Left kidney (tissue), 8 donors: ENCODE measurements at places on chromosomes 12 and 14.

GRCh38 chr12:74897425-74898211 is 312.0 kb downstream of the KCNC2 start:
- no peak for DNase-seq

- DNase-seq: peak; percentile 84
Measured at GRCh38 chr12:54596526-54596946, 8.1 kb upstream of the PPP1R1A start.

- DNase-seq: no peak
Measured at GRCh38 chr12:116299064-116299463, 21.6 kb upstream of the MED13L start.

DNA sequence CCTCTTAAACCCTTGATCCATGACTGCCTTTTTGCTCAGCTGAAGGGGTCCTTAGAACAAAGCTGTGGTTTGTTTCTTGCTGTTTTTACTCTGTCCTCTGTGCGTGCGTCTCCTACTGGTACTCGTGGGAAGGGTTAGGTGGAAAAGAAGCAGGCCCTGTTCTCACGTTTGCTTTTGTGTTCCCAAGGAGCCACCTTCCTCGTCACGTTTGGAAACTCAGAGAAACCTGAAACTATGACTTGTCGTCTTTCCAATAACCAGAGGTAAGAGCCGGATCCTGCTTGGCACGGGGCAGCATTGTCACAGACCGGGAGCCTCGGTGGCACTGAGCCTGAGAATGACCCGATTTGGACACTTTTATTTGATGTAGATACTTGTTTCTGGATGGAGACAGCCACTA is 13.1 kb downstream of the ZFYVE21 start:
- no peak for DNase-seq

GRCh38 chr12:11963841-11964471 is 106.8 kb upstream of the BCL2L14 start:
- no peak for DNase-seq

DNA sequence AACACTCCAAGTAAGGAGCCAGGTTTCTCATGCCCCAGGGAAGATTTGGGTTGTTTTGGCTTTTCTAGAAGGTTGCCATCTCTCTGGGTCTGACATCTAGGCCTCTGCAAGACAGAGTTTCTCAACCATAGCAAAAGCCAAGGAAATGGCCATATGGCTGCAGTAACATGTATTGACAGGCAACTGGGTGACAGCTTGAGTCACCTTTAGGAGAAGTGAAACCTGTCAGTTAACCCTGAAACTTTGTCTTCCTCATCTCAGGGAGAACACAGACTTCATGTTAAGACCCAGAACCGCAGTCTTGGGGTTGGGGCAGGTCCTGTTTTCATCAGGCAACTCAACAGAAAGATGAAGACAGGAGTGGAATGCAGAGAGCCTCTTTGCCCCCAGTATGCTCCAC is 46.0 kb upstream of the PLBD1 start:
- DNase-seq: no peak

DNA sequence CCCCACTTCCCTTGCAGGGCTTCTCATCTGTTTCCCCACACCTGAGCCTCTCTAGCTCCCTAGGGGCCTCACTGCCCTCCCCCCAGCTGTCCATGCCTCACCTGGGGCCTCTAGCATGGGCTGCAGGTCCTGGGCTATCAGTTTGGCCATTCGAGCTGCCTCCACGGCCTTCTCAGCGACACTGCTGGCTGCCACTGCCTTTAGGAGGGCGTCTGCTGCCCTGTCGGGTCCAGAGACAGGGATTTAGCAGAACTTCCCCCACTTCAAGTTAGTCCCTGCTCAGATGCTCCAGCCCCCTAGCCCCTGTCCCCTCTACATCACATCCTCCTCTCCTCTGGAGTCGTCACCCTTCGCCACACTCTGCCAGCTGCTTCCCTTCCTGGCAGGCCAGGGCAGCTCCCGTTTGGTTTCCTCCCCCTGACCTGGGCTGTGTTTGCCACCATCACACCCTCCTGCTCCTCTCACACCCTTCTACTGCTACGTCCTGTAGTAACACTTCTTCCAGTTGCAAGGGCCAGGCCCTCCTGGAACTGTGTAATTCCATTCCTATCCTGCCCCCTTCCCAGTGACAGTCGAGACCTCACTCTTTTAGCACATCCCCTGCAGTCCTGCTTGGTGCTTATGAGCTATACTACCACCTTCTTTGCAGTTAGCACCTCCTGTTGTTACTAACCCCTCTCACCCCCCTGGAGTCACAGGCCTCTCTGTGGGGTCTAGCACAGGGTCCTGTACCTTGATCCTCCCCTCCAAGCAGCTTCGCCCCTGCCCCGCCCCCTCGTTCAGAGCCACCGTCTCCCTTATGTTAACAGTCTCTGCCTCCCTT is 4.3 kb upstream of the AP1G2 start:
- DNase-seq: no peak

DNA sequence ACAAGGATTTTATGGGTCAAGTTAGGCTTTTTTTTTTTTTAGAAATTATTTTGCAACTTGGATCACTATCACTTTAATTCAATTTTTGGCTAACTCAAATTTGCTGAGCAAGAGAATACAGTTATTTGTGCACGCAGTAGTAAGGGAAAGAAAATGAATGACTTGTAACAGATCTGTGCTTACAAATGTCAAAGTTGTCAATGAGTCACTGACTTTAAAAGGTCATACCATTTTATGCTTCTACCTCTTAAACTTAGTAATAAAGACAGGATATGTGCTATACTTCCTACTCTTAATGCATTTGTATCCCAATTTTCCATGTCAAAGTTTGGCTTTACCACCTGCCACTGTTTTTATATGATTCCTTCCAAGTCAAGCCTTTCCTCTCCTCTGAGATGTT is 131.1 kb upstream of the FBXO33 start:
- no peak for DNase-seq

DNA sequence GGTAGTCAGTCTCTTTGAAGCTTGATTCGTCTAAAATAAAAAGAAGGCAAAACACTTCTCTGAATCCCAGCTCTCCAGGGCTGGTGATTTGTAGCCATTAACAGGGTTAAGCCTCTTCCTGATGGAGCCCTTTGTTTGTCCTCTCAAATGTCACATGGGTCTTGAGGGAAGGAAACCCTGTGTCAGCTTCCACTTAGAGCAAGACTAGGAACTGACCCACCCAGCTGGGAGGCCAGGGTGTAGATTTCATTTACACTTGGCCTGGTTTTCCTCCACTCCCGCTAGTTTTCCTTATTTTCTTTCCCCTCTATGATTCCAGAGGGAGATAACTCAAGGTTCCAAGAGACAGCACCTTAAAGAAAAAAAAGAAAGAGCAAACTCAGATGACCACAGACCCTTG is 230.5 kb upstream of the EGLN3 start:
- no peak for DNase-seq

- DNase-seq: no peak
Measured at GRCh38 chr12:51683763-51684357, 92.8 kb downstream of the SCN8A start.

- DNase-seq: no peak
Measured at GRCh38 chr12:47938093-47938492, 25.3 kb upstream of the TMEM106C start.

DNA sequence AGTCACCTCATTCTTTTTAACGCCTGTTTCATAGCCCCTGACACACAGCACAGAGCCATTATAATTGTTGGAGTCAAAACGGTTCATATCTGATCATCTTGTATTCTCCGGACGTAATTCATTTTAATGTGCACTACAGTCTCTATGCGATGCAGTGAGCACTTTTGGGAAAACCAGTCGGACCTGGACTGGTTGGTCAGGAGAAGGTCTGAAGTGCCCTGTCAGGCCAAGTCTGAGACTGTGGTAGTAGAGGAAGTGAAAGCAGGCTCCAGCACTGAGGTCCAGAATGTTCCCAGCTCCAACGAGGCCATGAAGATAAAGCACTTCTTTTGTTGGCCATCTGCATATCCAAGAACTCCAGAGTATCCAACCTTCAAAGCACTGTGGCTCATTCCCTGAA is 117.1 kb upstream of the NCOR2 start:
- no peak for DNase-seq

- no peak for DNase-seq
Measured at GRCh38 chr14:88798156-88798555, 5.4 kb upstream of the EML5 start.

DNA sequence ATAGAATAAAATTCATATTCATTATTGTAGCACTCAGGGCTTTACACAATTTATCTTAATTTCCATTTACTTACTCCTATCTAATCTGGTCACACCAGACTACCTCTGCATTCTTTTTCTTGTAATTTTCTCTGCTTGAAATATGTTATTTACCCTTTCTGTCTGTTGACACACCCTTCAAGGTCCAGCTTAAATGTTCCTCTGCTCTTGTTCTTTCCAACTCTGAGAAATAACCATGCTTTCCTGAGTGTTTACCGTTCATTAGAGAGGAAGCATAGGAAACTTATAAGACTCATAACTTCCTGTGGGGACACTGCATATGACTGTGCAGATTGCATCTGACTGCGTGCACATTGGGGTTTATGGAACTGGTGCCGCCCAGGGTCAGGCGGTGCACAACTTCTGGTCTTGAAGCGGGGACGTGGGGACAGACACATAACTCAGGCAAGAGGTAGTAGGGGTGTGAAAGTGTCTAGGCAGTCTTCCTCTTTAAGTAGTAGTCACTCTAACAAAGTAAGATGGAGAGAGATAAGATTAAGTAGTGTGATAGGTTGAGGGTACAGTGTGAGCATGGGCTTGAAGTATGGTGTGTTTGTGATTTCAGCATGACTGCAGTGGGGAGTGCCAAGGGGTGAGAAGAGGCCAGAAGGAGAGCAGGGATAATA is 42.6 kb upstream of the FOXJ2 start:
- no peak for DNase-seq

DNA sequence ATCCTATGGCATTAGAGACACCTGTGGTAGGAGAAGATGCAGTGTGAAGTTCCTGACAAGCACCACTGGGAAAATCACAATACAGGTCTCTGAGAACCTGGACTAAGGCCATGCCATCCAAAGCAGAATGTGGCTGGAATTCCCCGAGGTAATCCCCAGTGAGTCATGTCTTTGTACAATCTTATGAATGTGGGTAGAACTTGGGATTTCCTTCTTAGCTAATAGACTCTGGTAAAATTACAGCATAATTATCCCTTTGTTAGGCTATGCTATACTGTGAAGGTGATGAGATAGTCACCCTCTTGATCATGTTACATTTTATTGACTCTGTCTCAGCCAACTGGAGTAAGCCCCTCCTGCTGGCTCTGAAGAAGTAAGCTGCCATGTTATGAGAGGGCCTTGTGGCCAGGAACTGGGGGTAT is 224.3 kb upstream of the DCN start:
- DNase-seq: no peak

DNA sequence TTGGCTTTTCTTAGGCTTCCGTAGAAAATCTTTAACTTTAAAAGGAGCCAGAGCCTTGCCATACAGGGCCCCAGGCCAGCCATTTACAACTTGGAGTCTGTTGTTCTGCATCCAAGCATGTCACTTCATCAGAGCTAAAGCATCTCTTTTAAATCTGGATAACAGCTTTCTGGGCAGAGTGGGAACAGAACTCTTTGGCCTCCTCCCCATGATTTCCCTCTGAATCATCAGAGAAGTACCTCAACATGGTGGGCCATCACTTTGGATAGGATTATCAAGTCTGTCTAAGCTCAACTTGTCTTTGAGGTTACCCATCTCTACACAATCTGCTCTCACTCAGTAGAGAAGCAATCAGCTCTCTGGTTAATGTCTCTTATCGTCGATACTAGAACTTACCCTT is 170.9 kb downstream of the SLC6A15 start:
- no peak for DNase-seq

DNA sequence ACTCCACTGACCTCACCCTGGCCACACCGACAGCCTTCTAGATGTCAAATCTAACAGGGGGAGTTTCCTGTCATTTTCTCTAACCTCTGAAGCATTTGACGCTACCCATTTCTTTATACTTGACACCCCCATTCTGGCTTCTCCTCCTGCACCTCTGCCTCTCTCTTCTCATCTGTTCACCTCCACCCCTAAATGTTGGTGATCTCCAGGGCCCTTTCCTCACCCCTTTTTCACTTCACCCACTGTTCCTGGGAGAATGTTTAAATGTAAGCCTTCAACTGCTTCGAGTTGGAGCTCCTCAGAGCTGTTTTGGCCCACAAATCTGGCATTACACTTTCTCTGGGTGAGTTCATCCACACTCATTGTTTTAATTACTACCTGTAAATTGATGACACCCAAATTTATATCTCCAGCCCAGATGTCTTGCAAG is 452 bp upstream of the RABGGTA start:
- DNase-seq: no peak

- DNase-seq: no peak
Measured at GRCh38 chr14:93375673-93376156, 28.7 kb downstream of the COX8C start.

- DNase-seq: no peak
Measured at GRCh38 chr12:75623631-75624154, 112.3 kb upstream of the KRR1 start.

DNA sequence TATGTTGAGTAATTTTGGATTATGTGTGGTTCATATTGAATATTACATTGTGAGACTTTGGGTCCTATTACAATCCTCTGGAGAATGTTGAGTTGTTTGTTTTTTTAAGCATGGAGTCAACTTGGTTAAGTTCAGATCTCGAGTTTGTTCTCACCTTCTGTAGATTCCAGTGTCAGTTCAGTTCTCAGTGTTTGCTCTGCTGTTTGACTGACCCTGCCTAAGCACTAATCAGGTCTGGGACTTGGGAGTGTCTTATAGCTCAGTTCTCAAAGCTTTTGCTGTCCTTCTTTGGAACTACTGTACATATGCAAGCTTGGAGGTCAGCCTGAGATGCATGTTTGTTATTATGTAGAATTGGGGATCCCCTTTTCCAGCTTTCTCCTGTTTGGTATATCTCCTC is 63.1 kb downstream of the DIP2B start:
- no peak for DNase-seq

GRCh38 chr14:98498019-98498885 is 773.7 kb downstream of the BCL11B start:
- no peak for DNase-seq

DNA sequence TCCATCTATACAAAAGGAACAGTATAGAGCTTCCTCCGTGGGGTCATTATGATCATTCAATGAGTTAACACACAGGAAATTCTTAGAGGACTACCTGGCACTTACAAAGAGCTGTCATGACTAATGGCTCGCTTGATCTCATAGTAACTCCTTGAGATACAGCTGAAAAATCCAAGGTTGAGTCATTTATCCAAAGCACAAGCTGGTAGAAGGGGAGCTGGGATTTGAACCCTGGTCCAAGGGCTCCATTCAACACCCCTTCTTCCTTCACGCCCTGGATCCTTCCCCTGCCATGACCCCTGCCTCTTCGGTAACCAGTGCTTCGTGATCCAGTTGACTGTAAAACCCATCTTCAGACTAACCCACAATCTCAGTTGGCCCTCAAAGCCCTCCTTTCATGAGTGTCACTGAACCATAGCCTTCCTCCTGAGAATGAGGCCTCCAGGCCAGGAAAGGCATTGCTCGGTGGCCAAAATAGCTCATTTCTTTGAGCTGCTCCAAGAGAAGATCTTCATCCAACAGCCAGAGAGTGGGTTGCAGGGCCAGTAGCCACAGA is 7.8 kb downstream of the ZFP36L1 start:
- DNase-seq: no peak

GRCh38 chr12:30840715-30841114 is 85.8 kb upstream of the TSPAN11 start:
- DNase-seq: no peak

GRCh38 chr12:112282920-112283319 is 99.3 kb downstream of the HECTD4 start:
- DNase-seq: no peak
